ENCODE measurements at places on chromosomes 7 and 10. TPM values are rescaled to one million over a fixed set of nuclear protein-coding genes. Genes with fewer than 3 reads are reported as not detected.

DNA sequence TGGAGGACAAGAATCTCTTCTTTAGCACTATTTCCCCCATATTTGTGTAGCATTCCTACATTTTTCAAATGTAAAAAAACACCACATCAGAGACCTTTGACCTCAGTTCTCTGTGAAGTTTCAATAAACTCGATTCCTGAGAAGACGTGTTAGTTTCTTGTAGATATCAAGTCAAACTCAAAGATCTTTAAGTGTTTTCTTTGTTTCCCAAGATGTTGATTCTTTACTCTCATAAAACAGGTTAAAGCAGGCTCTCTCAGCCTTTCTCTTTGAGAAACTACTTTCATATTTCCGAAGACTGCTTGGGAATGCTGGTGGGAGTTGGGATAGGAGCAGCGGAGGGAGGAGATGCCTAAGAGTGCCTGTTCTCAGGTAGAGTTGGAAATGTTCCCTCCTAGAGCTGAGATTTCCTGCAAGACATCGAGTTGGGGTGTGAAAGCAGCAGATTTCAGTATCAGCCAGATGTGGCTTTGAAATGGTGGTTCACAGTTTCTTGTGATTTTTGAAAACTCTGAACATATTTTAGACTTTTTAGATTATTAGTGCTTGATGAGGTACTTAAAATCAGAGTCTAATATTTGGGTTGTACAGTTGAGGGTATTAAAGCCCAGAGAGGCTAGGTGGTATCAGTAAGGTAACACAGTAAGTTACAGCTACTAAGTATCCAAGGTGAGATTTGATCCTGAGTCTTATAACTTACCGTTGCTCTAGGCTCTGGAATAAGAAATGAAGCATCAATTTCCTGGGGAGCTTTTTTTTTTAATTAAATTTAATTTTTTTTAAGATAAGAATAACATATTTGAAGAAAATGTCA is 13.9 kb downstream of the ADK start:
- no peak for DNase-seq

GRCh38 chr10:70558871-70559810 is 43.4 kb downstream of the PRF1 start:
- DNase-seq = peak; percentile 33

ZNF655 gene
- total RNA-seq = 98.4 TPM

STEAP4 gene
- total RNA-seq = 0.11 TPM

GRCh38 chr7:17234398-17235031 is 63.9 kb upstream of the AHR start:
- DNase-seq = peak; percentile 98

DNA sequence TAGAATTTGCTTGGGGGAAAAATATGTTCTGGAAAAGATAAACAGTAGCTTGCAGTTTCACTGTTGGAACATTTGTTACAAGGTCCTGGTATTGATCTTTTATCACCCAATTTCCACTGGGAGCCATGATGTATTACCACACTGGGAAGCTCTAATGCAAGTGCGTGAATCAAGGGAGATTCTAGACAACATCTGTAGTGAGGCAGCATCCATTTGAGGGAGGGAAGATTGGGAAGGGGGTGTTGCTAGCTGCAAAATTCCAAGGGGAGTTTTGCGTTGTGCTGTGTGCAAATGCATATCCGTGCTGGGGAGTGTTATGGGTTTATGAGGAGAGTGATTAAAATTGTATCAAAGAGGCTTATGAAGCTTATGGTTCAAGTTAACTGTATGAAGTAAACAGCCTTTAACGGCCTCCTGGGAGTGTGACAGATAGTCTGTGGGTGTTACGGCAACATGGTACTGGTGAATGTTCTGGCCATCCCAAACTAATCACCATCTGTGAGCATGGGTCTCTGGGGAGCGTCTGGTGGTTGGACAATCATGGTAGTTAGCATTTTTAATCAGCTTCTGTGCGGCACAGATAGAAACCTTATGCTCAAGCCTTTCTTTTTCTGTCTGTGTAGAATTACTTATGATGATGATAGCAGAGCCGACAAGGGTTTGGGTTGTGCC is 601.9 kb upstream of the GALNT17 start:
- DNase-seq = no peak

- DNase-seq = peak; percentile 46
Measured at GRCh38 chr7:113698556-113699220, 220.1 kb downstream of the PPP1R3A start.

- DNase-seq = no peak
Measured at GRCh38 chr7:102469972-102470825, 5.4 kb downstream of the LRWD1 start.

EVX1 gene
- not detected for total RNA-seq

CREB5 gene
- 6.5 TPM for total RNA-seq

DNA sequence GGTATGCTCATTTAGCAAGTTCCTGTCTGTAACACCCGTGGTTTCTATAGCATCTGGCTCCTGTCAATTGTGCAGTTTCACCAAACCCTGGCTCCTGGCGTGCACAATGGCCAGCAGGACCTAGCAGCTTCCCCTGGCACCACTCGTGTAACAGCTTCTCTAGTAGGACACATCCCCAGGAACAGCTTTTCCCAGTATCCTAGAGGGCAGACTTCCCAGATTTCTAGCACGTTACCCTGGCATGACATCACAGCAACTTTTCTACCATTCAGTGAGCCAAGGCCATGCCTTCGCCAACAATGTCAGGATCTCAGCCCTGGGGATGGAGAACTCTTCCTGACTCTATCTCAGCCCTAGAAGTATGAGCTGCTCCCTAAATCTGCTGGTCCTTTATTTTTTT is 6.5 kb downstream of the YME1L1 start:
- no peak for DNase-seq

GRCh38 chr7:110418659-110419280 is 672.2 kb upstream of the LRRN3 start:
- no peak for DNase-seq

DNA sequence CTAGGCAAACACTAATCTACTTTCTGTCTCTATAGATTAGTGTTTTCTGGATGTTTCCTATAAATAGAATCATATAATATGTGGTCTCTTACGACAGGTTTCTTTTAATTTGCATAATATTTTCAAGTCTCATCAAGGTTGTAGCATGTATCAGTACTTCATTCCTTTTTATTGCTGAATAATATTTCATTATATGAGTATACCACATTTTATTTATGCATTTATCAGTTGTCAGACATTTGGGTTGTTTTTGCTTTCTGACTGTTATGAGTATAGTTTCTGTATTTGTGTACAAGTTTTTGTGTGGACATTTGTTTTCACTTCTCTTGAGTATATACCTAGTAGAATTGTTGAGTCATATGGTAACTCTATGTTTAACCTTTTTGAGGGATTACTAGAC is 48.2 kb downstream of the SHOC2 start:
- no peak for DNase-seq

- DNase-seq = no peak
Measured at GRCh38 chr10:84059526-84059925, 79.8 kb upstream of the GHITM start.

- peak; percentile 63 for DNase-seq
Measured at GRCh38 chr10:15197276-15197675, 28.8 kb upstream of the NMT2 start.

DNA sequence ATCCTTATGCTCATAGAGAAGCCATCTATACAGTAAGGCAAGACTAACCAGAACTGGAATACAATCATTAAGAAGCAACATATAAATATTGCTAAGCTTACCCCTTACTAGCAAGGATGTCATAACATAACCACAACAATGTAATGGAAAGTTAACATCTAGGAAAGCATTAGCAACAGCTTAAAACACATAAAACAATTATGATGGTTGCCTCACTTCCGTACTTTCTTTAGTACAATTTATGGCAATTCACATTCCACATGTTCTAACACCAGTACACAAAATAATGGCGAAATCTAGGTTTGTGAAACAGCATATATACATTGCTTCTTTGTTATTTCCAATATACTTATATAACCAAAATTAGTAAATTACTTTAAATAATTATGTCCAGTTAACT is 195.0 kb downstream of the AHR start:
- DNase-seq = no peak

DNA sequence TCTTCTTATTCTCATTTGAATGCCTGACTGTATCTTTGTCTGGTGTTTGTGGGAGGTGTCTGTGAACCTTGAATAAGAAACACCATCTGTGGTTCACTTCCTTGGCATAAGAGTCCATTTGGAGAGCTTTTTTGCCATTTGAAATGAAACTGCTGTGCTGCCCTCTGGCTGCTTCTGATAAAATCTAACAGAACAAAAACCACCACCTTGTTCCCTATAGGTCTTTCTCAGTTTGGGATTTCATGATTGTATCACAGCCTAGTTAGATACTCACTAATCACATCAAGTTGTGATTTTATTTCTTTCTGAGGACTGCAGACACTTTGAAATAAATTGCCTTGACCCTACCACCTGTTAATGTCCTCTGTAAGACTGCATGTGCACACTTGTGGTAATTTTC is 102.7 kb upstream of the FAM13C start:
- DNase-seq = peak; percentile 74

FGL2 gene
- 8.8 TPM for total RNA-seq

OR2A7 gene
- total RNA-seq = not detected

DNA sequence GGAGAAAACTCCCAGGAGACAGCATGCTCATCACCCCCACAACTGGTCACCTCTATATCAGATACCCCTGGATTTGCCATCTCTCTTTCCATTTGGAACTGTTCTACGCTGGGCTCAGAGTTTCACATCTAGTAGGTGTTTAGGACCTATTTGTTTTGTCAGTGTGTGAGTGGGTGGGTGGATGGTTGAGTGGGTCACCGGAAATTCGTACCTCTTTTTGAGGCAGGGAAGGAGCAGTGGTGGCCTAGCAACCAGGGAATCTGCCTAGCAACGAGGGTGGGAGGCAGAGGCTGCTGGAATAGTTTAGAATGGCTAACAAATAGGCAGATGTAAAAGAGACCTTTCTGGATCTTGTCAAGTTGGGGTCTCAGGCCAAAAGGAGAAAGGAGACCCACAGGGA is 23.2 kb upstream of the SLF2 start:
- no peak for DNase-seq

SPDYE5 gene
- not detected for total RNA-seq

GRCh38 chr7:100667331-100668068 is 6.0 kb upstream of the GNB2 start:
- no peak for DNase-seq

- DNase-seq = no peak
Measured at GRCh38 chr10:13703997-13704536, 117.3 kb downstream of the PRPF18 start.

GRCh38 chr7:102917436-102918353 is 4.9 kb downstream of the LRRC17 start:
- peak; percentile 62 for DNase-seq

PMPCB gene
- 88.5 TPM for total RNA-seq

CTTNBP2 gene
- 7.5 TPM for total RNA-seq

C10orf67 gene
- 0.19 TPM for total RNA-seq

DNA sequence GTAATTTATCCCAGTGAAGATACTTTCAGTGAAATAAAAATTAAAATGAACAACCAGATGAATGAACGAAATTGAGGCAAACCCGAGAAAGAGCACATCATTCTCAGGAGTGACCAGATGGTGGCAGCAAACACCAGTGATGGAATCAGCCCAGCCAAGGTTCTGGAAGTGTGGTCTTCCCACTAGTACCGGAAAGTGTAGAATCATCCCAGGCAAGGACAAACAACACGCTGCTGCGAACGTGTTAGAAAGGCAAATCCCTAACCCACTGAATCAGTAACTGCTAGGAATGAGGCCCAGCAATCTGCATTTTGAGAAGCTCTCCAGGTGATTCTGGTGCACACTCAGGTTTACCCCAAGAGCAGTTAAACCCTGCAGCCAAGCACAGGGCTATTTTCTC is 15.5 kb upstream of the SLC18A3 start:
- peak; percentile 51 for DNase-seq

- no peak for DNase-seq
Measured at GRCh38 chr10:351770-352334, 216.6 kb downstream of the ZMYND11 start.

DNA sequence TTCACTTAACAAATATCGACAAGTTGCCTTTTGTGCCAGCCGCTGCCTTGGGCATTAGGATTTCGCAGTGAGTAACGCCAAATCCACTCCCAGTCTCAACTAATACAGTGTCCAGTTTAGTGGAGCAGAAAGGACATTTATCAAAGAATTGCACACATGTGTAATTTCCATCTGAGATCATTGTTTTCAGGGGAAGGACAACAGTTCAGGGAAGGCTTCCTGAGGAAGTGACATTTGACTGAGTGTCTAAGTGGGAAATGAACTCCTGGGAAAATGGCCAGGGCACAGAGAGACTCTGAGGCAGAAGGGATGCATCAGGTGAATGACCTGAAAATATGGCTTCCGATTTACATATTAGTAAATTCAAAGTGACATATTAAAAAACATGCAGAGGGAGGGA is 89.4 kb downstream of the ITGA8 start:
- no peak for DNase-seq

GRCh38 chr7:150784120-150784736 is 15.9 kb downstream of the TMEM176B start:
- no peak for DNase-seq

- DNase-seq = no peak
Measured at GRCh38 chr7:7832518-7832917, 114.1 kb upstream of the RPA3 start.

GRCh38 chr7:10076660-10077300 is 896.9 kb upstream of the PHF14 start:
- no peak for DNase-seq

DNA sequence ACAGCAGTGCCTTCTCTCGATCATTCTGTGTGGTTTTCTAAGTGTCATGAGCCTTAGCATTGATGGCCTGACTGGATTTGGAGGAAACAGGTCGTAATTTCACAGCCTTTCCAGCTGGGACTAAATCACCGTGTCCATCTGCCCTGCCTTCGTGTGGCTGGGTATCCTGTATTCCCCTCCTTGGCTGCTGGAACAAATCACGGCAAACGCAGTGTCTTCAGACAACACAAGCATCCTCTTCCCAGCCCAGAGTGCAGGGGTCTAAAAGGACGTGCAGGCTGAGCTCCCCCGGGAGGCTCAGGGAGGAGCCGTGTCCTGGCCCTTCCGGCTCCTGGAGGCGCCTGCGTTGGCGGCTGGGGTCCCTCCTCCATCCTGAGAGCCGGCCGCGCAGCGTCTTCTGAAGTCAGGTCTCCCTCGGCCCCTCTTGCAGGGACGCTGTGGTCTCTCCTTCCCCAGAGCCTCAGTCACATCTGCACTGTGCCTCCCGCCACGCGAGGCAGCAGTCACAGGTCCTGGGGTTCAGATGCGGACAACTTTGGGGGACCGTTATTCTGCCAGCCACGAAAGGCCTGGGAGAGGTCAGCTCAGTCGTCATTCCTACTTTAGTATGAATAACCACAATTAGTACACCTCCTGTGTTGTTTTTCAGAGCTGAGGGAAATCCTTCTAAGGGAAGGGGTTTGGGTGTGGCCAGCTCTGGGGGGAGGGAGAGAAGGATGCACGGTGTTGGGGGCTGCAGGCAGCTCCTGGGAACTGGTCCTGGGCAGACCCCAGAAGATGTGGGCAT is 41.1 kb downstream of the FAM20C start:
- no peak for DNase-seq

DNA sequence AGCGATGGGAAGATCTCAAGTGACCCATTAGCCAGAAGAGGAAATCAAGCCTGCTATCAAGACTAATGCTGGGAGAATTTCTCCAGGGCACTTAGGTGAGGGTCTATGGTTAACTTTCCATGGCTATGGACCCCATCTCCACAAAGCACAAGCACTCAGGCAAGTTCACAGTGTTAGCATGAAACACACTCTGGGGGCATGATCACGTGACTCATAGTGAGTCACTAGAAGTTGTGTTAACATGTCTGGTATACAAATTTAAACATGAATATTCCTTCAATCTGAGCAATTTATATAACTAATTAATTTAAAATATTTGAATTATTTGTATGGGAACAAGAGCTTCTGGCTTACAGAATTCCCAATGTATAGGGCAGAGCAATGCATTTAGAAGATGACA is 131.8 kb downstream of the FAM204A start:
- peak; percentile 6 for DNase-seq

SFTPA2 gene
- total RNA-seq = not detected

SFXN4 gene
- 31.8 TPM for total RNA-seq
